CD4-positive, CD25-positive, alpha-beta regulatory T cell (primary cell): ENCODE measurements at places on chromosomes 4 and X. TPM values are rescaled to one million over a fixed set of nuclear protein-coding genes. Genes with fewer than 3 reads are reported as not detected.

The CRMP1 gene
- total RNA-seq, result not detected

The CFI gene
- total RNA-seq, result not detected

The HHIP gene
- not detected for total RNA-seq

The GPR34 gene
- not detected for total RNA-seq

The GIMD1 gene
- not detected for total RNA-seq

GRCh38 chrX:74853255-74853654 is 72.0 kb downstream of the NEXMIF start:
- DNase-seq, result no peak
